Endodermal cell (in vitro differentiated cells): ENCODE measurements at places on chromosomes 2 and 18.

DNA sequence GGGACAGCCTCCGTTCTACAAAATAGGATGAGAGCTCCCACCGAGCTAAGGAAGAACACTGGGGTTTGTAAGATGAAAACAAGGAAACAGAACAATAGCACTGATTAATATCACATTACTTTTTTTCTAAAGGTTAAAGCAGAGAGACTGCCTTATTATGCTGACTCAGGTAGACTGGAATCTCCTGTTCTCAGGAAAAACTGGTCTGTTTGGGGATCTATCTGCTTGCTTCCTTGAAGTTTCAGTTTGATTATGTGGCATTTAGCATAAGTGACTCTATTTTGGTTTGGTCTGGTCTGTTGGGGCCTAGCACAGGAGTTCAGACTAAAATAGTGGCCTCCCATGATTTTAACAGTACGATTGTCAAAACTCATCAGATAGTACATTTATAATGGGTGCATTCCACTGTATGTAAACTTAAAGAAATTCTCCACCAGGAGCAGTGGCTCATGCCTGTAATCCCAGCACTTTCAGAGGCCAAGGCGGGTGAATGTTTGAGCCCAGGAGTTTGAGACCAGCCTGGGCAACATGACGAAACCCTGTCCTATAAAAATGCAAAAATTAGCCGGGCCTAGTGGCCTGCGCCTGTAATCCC is 64.1 kb upstream of the NDUFV2 start:
- DNase-seq: no peak

GRCh38 chr2:45874344-45874743 is 222.9 kb downstream of the PRKCE start:
- DNase-seq: no peak

DNA sequence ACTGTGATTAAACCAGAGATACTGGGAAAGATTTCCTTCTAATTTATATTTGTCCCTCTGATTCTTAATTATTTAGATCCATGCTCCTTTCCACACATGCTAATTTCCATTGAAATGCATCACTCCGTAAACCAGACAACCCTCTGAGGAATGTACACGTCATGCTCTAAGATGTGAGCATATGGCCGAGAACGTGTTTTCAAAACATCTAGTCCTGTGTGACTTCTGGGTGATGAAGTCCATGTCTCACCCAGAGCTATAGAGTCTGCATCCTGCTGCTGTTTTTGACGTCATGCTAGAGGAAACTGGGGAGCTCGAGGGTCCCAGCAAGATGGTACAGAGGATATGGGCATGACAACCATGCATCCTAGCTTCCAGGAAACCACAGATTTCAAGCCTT is 53.6 kb downstream of the CAPN13 start:
- no peak for DNase-seq

DNA sequence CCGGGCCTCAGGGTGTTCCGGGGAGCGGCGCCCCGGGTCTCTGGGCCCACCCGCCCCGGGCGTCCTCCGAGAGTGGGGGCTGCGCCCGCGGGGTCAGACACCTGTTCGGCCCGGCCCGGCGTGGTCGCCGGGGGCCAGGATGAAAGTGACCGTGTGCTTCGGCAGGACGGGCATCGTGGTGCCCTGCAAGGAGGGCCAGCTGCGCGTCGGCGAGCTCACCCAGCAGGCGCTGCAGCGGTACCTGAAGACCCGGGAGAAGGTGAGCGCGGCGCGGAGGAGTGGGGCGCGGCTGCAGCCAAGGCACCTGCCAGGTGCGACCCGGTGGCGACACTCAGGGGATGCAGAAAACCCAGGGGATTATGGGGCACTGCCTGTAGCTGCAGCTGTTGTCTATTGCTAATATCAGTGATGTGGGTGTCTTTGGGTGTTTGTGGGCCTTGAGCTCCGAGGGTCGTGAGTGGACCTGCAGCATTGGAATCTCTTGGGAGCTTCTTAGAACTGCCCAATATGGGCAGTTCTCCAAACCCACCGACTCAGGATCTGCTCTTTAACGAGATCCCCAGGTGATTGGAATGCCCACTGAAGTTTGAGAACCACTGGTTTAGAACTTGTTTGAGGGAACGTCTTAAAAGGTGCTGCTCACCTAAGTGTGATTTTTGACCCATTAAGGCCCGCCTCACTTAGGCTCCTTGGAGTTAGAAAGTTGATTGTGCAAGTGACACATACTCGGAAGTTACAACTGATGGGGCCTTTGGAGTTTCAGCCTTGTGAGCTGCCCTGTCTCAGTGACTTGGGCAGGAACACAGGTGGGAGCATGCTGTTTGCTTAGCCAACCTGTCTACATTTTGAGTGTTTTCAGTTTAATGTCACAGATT is 823 bp downstream of the PARD3B start:
- DNase-seq: peak; percentile 77

- DNase-seq: peak; percentile 34
Observed at GRCh38 chr18:79515331-79515730, 119.6 kb downstream of the NFATC1 start.

DNA sequence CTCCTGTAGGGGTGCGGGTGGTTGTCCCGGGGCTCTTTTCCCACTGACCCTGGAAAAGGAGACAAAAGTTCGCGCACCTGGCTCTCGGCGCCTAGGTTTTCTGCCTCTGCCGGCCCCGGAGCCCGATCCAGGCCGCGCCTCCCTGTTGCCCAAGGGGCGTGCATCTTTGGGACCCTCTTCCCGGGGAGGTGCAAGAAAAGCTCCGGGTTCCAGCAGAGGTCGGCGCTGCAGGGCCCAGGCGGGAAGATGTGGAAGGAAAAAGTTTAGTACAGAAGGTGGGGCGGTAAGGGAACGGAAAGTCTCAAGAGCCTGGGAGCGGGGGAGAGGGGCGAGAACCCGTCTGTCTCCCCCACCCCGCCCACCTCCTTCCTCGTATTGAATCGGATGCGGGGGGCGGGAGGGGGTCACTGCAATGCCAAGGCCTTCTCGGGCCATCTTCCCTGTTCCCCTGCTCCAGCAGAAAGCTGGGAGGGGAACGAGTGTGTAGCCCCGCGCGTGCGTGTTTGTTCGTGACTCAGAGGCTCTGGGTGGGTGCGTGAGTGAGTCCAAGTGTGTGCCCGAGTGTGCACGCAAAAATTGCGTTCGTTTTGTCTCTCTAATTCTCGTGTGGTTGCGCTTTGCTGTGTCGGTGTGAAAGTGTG is 6.3 kb upstream of the EN1 start:
- DNase-seq: peak; percentile 65

DNA sequence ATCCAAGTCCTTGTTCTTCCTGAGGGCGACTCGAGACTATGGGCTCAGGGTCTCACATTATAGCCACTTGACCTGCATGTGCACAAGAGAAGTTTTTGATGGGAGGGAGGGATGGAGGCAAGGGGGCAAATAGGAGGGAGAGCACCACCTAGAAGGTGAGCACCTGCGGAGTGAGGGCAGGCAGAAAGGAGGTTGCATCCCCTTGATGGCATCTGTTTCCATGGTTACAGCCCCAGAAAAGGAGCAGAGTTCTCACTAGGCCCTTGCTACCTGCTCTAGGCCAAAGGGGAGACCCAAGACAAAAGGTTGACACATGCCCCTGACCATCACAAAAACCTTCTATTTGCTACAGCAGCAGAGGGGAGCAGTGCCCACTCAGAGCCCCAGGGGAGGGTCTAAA is 131.5 kb upstream of the SERTAD2 start:
- no peak for DNase-seq

DNA sequence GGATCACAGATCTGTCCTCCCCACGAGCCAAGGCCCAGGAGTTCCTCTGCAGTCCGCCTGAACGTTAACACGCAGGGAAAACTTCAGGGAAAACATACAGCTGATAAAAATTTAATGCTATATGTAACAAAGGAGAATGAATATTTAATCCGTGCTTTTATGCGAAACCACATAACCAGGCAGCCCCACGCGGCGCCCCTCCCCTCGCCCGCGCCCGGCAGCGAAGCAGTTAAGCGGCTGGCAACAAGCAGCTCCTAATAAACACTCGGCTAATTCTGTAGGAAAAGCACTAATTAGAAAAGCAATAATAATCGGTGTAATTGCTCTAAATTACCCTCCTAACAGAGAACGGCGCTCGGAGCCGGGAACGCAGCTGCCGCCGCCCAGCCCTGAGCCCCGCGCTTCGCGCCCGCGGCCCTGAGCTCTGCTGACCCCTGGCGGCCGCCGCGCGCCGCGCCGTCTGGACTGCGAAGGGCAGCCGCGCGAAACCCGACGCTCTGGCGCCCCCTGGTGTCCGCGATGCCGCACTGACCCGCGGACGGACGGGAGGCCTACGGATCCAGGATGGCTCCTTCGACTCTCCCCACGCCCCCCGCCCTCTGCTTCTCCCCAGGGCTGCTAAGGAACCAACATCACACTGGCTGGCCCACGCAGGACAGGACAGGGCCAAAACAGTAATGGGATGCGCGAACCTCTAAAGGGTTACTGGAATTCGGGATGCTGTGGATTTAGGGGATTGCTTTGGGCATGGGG is 181.4 kb downstream of the SMAD2 start:
- DNase-seq: peak; percentile 93
